B cell (primary cell): ENCODE measurements at places on chromosomes 2 and 18.

GRCh38 chr2:211113334-211114175, 557.2 kb downstream of the CPS1 start:
- no peak for DNase-seq

GRCh38 chr2:130332271-130333073, 10.2 kb upstream of the IMP4 start:
- DNase-seq = peak; percentile 75

DNA sequence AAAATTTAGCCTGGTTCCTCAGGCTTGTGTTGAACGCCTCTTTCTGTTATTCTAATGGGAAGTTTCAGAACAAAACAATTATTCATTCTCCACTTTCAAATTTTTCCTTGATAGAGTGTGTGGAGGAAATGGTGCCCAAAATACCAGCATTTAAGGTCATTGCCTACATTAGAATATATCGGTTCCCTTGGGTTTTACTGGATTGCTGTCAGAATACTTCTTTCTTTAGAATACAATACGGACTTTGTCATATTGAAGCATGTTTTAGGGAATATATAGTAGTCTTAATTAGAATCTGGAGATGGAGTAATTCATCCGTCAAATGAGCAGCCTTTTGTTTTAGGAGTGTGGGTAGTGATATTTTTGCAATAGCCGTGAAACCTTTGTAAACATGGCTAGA, 13.3 kb downstream of the LIMS1 start:
- DNase-seq = no peak

DNA sequence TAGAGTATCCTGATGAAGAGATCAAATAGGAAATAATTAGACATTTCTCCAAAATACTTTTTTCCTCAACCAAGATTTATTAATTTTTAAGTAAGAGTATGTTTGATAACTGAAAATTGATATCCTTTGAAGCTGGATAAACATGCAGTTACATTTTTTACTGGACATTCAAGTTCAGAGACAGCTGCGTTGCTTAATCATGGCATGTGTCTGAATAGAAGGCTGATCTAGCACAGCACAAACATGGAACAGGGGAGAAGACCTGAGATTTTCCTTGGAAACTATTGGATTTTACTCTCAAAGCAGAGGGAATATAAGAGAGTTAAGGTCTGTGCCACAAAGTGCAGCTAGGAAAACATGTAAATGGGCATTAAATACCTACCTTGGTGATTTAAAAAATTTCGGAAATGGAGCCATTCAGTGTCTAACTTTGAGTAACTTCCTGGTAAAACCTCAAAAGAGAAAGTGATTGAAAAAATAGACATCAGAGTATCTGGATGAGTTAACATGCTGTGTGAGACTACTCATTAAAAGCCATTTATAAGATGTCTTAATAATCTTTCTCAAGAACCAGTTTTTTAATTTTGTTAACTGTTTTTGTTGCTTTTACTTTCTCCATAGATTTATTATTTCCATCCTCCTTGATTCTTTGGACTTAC, 31.8 kb downstream of the CRIM1 start:
- no peak for DNase-seq

GRCh38 chr2:44668336-44668735, 273.2 kb upstream of the SIX3 start:
- DNase-seq = peak; percentile 9

DNA sequence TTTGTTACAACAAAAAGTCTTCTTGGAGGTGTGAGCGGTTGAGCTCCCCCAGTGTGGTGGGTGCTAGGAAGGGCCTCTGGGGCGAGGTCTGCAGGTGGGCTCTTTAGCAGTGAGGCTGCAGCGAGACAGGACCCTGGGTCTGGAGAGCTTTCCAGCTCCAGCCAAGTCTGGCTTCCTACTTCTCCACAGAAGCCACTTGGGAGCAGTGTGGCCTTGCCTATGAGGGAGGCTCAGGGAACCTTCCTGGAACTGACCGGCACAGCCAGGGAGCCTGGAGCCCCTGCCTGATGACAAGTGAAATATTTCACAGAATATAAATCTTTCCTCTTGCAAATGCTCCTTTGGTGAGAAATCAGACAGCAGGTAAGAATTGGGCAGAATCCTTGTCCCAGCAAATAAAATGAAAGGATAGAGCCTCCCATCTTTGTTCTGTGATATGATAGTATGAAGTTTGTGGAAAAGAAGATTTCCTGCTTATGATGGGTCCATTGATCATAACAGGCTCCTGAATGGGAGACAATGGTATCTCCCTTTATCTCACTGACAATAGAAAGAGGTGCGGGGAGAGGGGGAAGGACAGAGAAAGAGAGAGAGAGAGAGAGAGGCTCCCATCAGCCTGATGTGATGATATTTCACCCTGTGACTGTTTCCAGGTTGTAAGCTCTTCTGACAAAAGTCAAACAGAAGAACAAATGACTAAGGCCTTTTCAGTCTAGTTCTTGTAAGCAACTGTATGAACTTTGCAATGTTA, 289.8 kb upstream of the SPRED2 start:
- DNase-seq = no peak

DNA sequence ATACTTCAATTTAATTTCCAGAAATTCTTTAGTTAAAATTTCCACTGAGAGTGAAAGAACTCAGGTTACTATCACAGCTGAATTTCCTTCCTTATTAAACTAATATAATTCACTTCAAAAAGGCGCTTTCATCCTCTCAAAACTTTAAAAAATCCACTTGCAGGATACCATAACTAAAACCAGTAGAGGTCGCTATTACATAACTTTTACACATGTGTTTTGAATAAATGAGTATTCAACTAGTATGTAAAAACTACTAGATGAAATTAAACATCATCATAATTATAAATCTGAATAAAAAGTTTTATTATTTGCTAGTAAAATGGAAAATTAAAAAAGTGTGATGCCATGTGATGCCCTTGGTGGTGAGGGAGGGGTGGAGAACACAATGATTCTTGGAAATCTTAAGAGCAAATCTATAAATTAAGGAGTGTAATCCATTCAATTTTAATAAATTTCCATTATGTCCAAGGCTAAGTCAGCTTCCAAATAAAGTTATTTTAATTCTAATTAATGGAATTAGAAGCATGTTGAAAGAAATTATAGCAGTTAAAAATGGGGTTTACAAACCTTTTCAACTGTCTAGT, 61.4 kb downstream of the SOS1 start:
- peak; percentile 65 for DNase-seq

GRCh38 chr2:45261746-45262145, 252.5 kb upstream of the SIX2 start:
- no peak for DNase-seq

DNA sequence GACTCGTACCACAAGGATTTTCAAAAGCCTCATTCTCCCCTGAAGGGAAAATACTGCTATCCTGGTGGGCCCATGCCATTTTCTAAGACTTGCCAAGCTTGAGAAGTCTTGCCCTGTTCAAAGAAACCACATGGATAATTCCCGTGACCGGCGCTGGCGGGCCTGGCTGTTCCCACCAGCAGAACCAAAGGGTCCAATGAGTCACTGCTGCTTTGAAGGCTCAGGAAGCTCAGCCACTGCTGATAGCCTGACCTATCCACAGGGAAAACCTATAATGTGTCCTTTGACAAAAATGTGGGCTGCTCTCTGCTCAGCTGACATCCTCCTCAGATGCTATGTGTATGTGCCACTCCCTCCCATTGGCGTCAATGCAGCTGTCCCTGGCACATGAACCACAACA, 137.9 kb upstream of the RAB12 start:
- no peak for DNase-seq

DNA sequence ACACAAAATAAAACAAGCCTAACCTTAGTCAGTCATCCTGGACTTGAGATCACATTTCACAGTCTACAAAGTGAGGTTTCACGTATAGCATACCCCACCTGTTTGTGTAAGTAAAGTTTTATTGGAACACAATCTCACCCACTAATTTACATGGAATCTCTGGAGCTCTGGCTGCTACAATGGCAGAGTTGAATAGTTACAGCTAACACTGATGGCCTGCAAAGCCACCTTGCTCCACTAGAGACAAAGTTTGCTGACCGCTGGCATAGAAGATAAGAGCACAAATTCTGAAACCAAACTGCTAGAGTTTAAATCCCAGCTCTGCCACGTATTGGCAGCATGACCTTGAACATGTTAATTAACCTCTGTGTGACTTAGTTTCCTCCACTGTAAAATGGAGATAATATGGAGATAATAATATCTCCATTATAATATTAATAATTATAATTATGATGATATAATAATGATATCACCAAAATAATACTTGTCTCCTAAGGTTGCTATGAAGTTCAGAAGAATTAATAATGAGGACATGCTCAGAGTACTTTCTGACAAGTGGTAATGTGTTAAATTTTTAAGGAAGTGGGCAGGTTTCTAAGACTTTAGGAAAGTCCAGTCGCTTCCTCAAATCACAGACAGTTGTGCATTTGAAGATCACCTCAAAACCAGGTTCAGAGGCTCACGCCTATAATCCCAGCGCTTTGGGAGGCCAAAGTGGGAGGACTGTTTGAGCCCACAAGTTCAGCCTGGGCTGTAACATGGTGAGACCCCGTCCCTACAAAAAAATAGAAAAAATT, 204.6 kb downstream of the SH3RF3 start:
- peak; percentile 17 for DNase-seq

DNA sequence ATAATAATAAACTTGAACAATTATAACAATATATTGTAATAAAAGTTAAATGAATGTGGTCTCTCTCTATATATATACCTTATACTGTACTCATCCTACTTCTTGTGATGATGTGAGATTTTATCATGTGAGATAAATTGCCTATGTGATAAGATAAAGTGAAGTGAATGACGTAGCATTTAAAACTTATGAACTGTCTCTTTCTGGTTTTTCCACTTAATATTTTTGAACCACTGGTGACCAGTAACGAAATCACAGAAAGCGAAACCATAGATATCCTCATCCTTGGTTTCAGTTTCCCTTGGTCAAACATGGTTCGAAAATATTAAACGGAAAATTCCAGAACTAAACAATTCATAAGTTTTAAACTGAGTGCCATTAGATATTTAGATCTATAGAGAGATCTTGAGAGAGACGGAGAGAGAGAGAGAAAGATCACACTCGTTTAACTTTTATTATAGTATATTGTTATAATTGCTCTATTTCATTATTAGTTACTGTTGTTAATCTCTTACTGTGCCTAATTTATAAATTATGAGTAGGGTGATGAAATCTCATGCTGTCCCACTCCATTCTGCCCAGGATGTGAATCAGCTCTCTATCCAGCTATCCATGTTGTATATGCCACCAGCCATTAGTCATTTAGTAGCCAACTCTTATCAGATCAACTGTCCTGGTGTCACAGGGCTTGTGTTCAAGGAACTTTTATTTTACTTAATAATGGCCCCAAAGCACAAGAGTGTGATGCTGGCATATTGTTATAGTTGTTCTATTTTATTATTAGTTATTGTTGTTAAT, 156.8 kb downstream of the THADA start:
- no peak for DNase-seq

DNA sequence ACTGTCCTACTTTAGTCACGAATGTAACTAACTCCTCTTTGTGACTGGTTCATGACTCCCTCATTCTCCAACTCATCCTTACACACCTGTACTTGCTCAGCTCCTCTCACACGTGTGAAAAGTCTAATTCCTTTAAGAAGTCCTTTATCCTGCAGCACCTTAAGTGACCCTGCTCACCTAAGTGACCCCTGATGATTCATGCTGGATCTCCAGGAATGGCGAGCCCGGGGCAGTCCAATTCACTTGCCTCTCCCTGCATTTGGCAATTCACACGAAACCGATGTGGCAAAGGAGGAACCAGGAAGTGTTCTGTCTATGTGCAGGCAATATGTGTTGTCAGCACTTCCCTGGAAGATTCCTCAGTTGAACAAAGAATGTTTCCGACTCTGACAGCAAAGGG, 189.8 kb upstream of the NABP1 start:
- DNase-seq = no peak

GRCh38 chr2:1872602-1873183, 128.4 kb upstream of the PXDN start:
- no peak for DNase-seq

DNA sequence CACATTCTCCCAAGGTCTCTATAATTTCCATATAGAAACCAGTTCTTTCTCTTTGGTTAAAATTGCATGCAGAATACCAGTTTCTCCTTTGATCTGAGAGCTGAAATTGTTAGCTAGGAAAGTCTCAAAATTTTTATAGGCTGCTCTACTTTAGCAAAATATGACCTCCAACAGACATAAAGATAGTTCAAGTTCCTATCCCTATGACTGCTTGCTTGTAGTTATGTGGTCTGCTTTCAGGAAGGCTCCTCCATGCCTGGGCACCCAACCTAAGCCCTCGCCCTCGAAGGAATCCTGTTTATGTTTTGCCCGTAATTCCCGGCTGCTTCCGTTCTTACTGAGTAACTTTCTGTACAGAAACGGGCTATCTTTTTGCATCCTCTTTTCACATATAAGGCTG, 28.0 kb upstream of the LTBP1 start:
- no peak for DNase-seq

- no peak for DNase-seq
Observed at GRCh38 chr2:150320608-150321007, 166.9 kb downstream of the RND3 start.

DNA sequence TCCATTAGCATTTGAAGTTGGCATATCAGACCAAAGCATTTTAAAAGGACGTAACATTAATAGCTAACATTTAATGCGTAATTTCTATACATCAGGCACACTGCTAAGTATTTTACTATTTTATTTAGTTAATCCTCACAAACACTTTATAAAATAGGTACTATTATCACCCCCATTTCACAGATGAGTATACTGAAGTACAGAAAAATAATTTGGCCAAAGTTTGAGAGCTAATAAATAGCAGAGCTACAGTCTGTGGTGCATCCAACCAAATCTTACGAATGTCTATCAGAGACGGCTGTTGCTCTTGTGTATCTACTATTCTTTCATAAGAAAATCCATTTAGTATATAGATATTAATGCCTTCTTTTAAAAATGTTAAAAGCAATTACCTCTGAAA, 11.9 kb downstream of the TYW5 start:
- no peak for DNase-seq

- DNase-seq = no peak
Observed at GRCh38 chr2:207561386-207562080, 31.8 kb downstream of the CREB1 start.

GRCh38 chr18:7541835-7542234, 25.3 kb upstream of the PTPRM start:
- no peak for DNase-seq

- DNase-seq = no peak
Observed at GRCh38 chr2:201842131-201842860, 36.0 kb downstream of the CDK15 start.

DNA sequence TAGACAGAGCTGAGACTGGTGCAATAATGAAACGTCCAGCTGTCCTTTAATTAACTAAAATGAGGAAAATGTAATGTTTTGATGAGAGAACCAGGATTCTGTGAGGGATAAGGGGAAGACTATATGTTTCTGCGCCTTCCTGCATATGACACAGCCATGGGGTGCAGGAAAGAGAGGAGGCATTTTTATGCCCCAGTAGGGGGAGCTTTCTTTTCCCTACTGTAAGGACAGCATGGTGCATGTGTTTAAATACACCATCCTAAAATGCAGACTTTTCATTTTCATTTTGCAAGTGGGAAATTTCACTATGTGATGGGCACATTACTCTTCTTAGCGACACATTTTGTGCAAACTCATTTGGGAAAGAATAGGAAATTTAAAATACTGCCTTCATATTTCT, 446.1 kb downstream of the ARHGAP15 start:
- no peak for DNase-seq

- DNase-seq = no peak
Observed at GRCh38 chr2:205024822-205025518, 479.7 kb downstream of the PARD3B start.

- no peak for DNase-seq
Observed at GRCh38 chr2:160366474-160366873, 127.1 kb downstream of the RBMS1 start.

GRCh38 chr2:26721115-26722032, 28.9 kb downstream of the KCNK3 start:
- DNase-seq = no peak
